Heart left ventricle (tissue), 16 donors: ENCODE measurements at places on chromosomes 2 and 18. TPM values are rescaled to one million over a fixed set of nuclear protein-coding genes. Genes with fewer than 3 reads are reported as not detected.

- H3K4me1 ChIP-seq: peaks cover 14% of the 10 kb centered on the region
- H3K4me3 ChIP-seq: no peak overlapping the region
- H3K27me3 ChIP-seq: no peaks in the 10 kb centered on the region
- no peaks in the 10 kb centered on the region for H3K36me3 ChIP-seq
Observed at GRCh38 chr2:105554235-105554634, 155.4 kb upstream of the FHL2 start.

The ZSWIM2 gene
- total RNA-seq: not detected

The TPGS2 gene
- total RNA-seq: 49.5 TPM

DNA sequence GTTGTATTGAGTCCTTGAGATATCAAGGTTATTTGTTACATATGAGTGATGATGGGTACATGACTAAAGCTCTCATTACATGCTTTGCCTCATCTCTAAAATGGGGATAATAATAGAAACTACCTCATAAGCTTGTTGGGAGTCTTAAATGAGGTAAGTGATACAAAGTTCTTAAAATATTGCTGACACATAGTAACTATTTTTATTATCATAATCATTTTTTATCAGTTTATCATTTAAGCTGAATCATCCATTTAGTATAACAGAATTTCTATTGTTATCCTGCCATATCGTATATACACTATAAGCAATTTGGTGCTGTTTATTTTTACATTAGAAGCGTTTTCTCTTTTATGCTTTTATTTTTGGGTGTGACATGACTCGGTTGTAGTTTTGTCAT is 871.1 kb downstream of the LRP1B start:
- H3K27ac ChIP-seq: no peak overlapping the region
- H3K27me3 ChIP-seq: no peaks in the 10 kb centered on the region
- H3K4me1 ChIP-seq: no peaks in the 10 kb centered on the region
- H3K4me3 ChIP-seq: no peak overlapping the region
- no peaks in the 10 kb centered on the region for H3K36me3 ChIP-seq

DNA sequence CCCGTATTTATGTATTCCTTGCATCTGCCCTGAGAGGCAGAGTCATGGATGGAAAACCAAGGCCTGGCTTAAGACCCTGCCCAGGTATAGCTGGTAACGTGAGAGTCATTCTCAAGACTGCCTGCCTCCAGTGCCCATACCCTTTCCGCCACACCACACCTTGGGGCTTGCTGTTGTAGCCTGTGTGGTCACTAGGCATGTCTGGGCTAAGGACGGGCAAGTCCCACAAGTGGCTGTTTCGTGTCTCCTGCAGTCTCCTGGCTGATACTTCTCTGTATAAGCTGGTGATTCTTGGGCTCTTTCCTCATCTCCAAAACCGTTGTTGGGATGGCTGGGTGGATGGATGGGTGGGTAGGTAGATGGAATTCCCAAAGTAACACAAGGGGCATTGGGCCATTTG is 269.8 kb downstream of the KLHL29 start:
- DNase-seq: no peak
- no peaks in the 10 kb centered on the region for H3K4me1 ChIP-seq
- H3K27ac ChIP-seq: no peak overlapping the region
- H3K27me3 ChIP-seq: no peaks in the 10 kb centered on the region

DNA sequence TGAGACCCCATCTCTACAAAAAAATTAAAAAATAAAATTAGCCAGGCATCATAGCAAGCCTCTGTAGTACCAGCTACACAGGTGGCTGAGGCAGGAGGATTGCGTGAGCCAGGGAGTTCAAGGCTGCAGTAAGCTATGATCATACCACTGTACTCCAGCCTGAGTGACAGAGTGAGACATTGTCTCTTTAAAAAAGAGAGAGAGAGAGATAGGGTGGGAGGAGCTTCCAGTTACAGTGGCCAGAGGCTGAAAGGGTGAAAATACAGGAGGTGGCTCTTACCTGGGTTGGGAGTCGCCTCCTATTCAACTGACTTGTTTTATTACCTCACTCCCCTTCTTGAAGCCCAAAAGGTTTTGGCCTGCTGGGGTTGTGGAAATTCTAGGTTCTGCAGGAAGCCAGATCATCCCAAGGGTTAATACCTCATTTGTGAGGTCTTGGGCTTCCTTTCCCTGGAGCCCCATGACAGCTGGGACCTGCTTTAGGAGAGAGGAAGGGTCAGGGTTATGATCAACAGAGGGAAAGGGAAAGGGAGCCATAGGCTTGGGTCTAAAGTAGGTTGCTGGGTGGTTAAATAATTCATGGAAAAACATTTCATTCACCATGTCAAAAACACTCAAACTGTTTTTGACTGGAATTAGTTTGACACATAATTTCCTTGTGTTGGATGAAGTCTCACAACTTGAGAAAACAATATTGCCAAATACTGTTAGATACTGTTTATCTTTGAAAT is 17.4 kb downstream of the DYNC2LI1 start:
- DNase-seq: no peak
- H3K4me1 ChIP-seq: no peaks in the 10 kb centered on the region
- H3K36me3 ChIP-seq: peaks cover 12% of the 10 kb centered on the region
- H3K4me3 ChIP-seq: no peak overlapping the region
- H3K27me3 ChIP-seq: no peaks in the 10 kb centered on the region

DNA sequence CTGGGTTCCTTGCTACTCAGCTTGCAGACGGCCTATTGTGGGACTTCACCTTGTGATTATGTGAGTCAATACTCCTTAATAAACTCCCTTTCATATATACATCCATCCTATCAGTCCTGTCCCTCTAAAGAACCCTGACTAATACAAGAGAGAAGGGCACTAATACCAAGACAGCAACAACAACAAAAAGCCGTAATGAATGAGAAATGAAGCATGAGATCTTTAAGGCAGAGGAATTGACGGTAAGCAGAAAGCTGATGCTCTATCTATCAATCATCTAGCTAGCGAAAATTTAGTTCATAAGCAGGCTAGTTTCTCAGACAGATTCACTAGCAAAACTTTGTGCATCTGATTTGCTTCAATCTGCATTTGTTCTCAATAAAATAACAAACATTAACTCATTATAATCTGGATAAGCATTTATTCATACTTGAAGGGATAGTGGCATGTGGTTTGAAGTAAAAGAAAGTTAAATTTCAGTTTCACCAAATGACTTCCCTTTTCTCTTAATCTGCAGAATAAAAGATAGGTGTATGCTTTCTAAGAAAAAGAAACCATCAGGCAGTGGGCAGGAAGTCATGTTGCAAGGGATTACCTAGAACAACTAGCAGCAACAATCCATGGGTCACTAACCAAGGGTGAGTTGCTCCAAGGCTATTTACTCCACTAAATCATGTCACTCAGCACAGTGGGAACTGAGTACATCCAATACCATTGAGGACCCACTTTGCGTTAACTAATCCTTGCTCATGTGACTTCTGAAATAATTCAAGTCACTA is 376.5 kb downstream of the TMEM182 start:
- H3K36me3 ChIP-seq: no peaks in the 10 kb centered on the region
- H3K4me1 ChIP-seq: no peaks in the 10 kb centered on the region
- no peak for DNase-seq
- no peaks in the 10 kb centered on the region for H3K27me3 ChIP-seq
- H3K27ac ChIP-seq: no peak overlapping the region
- no peak overlapping the region for H3K4me3 ChIP-seq

DNA sequence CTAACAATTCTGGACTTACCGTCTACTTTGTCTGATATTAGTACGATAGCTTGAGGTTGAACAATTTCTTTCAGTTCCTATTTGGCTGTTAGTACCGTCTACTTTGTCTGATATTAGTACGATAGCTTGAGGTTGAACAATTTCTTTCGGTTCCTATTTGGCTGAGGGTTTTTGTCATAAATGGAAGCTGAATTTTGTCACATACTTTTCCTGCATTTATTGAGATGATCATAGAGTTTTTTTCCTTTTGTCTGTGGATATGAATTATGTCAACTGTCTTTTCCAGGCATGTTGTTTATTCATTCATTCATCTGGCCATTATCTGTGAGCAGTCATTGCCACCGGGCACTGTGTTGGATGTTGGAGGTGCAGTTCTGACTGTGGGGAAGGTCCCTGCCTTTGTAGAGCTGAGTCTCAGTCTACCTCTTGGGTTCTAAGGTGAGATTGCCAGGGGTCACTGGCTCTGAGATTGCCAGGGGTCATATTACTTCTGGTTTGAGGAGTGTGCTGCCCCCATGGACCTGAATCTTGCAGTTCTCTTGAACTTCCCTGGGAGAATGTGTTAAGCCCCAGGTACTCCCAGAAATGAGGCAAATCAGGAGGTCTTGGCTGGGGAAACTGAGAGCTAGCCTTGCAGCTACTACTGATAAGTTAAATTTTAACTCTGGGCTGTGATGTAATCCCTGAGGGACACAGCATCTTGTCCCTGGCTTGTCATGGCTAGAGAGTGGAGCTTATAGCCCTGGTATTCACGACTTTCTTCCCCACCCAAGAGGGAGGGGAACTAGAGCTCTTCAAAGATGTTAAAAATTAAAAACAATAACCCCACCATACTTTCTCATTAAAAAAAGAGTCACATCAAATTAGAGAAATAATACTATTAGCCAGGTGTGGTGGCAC is 89.1 kb upstream of the MBOAT2 start:
- H3K27ac ChIP-seq: no peak overlapping the region
- H3K27me3 ChIP-seq: no peaks in the 10 kb centered on the region
- peaks cover 9% of the 10 kb centered on the region for H3K4me1 ChIP-seq
- H3K36me3 ChIP-seq: no peaks in the 10 kb centered on the region
- no peak for DNase-seq

The G6PC2 gene
- 0.21 TPM for total RNA-seq

GRCh38 chr2:54945391-54946219 is 104.6 kb downstream of the RTN4 start:
- no peak for DNase-seq
- H3K27me3 ChIP-seq: no peaks in the 10 kb centered on the region
- no peak overlapping the region for H3K27ac ChIP-seq
- peaks cover 5% of the 10 kb centered on the region for H3K4me1 ChIP-seq
- no peaks in the 10 kb centered on the region for H3K36me3 ChIP-seq

- no peak overlapping the region for H3K4me3 ChIP-seq
- H3K27me3 ChIP-seq: no peaks in the 10 kb centered on the region
- no peaks in the 10 kb centered on the region for H3K4me1 ChIP-seq
- H3K36me3 ChIP-seq: no peaks in the 10 kb centered on the region
- no peak overlapping the region for H3K27ac ChIP-seq
Observed at GRCh38 chr2:12683457-12684100, 33.2 kb upstream of the TRIB2 start.

- no peak for DNase-seq
- no peaks in the 10 kb centered on the region for H3K36me3 ChIP-seq
- no peaks in the 10 kb centered on the region for H3K4me1 ChIP-seq
- no peak overlapping the region for H3K27ac ChIP-seq
- H3K27me3 ChIP-seq: no peaks in the 10 kb centered on the region
Observed at GRCh38 chr2:150690870-150691269, 203.4 kb upstream of the RND3 start.

The KHK gene
- total RNA-seq: 0.89 TPM

DNA sequence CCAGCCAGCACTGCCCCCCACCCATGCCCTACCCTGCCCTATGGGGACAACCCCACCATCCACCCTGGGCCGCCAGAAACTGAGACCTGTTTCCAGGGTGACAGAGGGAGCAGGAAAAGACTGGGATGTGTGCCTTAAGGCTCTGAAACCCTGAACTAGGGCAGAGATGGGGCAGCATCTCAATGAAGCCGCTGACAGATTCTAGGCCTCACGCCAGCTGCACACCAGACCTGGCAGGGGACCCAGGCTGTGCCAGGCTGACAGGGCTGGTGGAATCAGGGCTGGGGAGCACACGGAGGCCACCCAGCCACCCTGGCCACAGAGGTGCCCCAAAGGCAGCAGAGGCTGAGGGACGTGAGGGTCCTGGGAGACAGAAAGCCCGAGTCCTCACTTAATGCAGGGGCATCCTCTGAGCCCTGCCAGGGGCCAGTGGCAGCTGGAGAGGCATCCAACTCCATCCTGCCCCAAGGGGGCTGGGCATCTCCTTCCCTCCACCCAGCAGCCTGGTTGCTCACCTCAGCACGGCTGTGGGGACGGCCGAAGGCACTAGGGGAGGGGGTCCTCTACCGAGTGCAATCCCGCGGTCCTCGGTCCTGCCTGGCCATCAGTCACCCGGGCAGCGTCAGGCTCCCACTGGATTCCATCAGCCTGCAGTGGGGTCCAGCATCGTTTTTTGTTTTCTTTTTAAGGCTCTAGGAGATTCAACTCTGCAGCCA is 169.2 kb downstream of the ZFP36L2 start:
- no peak for DNase-seq
- H3K4me1 ChIP-seq: peaks cover 43% of the 10 kb centered on the region
- H3K27ac ChIP-seq: no peak overlapping the region
- no peak overlapping the region for H3K4me3 ChIP-seq
- no peaks in the 10 kb centered on the region for H3K27me3 ChIP-seq

DNA sequence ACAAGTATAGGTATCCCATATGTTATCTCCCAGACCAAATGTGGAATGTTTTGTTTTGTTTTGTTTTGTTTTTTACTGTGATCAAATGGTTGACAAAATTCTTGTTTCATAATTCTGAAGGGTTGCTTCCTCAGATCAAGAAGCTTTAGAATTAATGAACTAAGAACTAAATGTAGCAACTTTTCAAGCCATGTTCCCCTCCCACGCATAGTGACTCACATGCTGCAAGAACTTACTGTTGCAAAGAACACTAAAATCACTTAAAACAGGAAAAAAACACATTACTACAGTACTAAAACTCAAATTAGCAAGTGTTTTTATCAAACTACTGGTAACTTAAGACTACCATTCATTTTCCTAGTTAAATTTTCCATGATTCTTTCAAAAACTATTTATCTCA is 30.6 kb downstream of the HNRNPLL start:
- no peak overlapping the region for H3K27ac ChIP-seq
- H3K4me3 ChIP-seq: no peak overlapping the region
- DNase-seq: no peak
- peaks cover 91% of the 10 kb centered on the region for H3K36me3 ChIP-seq
- no peaks in the 10 kb centered on the region for H3K4me1 ChIP-seq

The IL1R2 gene
- total RNA-seq: not detected

The CIB4 gene
- total RNA-seq: not detected

The AQP4 gene
- total RNA-seq: 15.7 TPM

GRCh38 chr2:65834771-65835475 is 402.5 kb upstream of the SPRED2 start:
- DNase-seq: no peak
- H3K4me1 ChIP-seq: peaks cover 5% of the 10 kb centered on the region
- H3K27me3 ChIP-seq: no peaks in the 10 kb centered on the region
- H3K27ac ChIP-seq: no peak overlapping the region

DNA sequence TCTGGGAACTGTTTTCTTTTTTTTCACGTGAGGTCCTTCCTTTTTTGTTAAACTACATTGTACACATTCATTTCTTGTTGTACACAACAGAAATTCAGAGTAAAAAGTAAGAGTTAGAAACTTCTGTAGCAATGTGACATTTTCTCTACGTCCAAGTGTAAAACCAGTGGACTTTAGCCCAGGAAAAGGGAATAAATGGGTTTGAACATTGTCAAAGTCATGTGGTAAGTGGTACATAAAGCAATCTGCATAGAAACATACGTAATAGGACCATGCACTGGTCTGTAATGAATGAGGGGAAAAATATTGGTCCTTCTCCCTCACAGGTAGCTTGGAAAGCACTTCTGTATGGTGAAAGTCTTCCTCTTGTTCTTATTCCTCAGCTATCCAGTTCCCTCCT is 421.4 kb downstream of the SETBP1 start:
- H3K27ac ChIP-seq: no peak overlapping the region
- H3K4me1 ChIP-seq: peaks cover 57% of the 10 kb centered on the region
- H3K36me3 ChIP-seq: no peaks in the 10 kb centered on the region
- H3K4me3 ChIP-seq: no peak overlapping the region

The GALNT3 gene
- 0.83 TPM for total RNA-seq

GRCh38 chr2:230441227-230441897 is 25.4 kb downstream of the SP100 start:
- H3K27me3 ChIP-seq: no peaks in the 10 kb centered on the region
- no peak overlapping the region for H3K27ac ChIP-seq
- H3K4me3 ChIP-seq: no peak overlapping the region
- peaks cover 6% of the 10 kb centered on the region for H3K4me1 ChIP-seq

The BUB1 gene
- 0.30 TPM for total RNA-seq
